Panc1 (cell line): ENCODE measurements at places on chromosomes 16 and 17.
A peak's percentile ranks its signal among the peaks of the same experiment; 100 is the strongest.

GRCh38 chr16:87161822-87162676 lies 155.1 kb downstream of the C16orf95 start:
- no peak for DNase-seq

GRCh38 chr17:44493339-44493738 lies 9.9 kb downstream of the GPATCH8 start:
- DNase-seq = no peak

DNA sequence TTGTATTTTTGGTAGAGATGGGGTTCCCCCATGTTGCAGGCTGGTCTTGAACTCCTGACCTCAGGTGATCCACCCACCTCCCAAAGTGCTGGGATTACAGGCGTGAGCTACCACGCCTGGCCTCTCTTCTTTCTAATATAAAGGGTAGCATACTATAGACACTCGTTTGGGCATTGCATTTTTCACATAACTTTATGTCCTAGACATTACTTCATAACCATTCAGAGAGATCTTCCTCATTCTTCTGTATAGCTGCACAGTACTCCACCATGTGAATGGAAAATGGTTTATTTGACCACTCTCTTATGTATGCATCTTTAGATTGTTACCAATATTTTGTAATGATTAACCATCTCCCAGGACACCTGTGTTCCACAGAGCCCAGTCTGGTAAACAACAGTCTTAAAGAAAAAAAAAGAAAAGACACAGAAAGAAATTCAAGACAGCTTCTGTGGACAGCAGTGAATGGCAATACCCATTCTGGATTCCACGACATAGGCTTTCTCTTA lies 42.1 kb downstream of the TK2 start:
- DNase-seq = no peak

- DNase-seq = no peak
Measured at GRCh38 chr16:71242601-71243000, 12.1 kb upstream of the HYDIN start.

DNA sequence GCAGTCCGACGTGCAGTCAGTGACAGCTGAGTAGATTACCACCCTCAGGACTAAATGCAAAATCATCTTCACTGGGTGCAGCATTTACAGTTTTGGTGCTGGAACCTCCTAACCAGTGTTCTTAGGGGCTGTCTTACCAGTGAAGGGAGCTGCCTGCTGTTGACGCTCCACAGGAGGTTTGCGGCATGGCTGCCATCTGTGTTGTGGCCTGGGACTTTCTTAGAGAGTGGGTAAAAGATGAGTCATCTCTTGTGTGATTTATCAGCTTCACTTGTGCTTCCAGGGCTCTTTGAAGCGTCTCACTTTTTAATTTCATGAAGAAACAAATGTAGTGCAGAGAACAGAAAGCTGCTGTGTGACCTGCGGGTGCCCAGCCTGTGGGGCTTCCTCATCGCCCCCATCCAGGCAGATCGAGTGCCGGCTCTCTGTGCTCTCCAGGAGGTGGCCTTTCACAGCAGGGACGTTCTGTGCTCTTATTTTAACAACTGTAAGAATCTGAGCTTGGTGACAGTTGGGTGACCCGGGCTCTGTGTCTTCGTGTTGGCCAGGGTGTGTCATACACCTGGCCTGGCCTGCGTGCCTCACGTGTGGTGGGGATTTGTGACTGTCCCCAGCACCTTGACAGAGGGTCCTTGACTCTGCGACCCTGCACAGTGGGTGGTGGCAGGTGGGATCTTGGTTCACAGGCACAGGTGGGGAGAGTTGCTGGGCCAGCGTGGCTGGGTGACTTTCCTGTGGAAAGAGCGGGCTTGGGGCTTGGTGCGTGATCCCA lies 24.3 kb upstream of the ZNF750 start:
- no peak for DNase-seq

DNA sequence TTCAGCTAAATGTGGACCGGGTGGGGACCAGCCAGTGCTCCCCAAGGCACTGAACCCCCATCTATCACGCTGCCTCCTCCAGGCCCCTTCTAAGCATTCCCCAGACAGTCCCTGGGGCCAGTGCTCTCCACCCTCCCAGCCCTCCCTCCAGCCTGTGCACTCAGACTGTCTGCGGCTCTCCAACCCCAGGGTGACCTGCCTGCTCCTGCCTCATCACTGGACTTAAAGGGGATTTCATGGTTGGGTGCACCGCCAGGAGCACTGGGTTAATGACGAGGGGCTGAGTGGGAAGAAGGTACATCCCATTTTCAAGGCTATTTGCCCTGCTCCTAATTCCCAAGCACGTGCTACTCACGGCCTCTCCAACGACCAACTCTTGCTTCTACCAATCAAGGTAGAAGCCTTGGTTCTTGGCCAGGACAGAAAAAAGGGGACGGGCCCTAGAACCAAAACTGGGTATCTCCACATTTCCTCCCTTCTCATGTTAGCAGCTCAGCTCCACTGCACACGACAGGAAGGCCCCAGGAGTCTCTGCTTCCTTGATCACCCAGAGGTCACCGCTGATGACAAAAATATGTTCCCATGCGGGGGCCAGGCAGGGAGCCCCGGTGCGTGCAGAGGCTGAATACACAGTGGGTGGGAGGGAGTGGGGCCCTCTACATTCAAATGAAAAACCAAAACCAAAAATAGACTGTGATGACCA lies 3.5 kb upstream of the ABR start:
- DNase-seq = no peak

DNA sequence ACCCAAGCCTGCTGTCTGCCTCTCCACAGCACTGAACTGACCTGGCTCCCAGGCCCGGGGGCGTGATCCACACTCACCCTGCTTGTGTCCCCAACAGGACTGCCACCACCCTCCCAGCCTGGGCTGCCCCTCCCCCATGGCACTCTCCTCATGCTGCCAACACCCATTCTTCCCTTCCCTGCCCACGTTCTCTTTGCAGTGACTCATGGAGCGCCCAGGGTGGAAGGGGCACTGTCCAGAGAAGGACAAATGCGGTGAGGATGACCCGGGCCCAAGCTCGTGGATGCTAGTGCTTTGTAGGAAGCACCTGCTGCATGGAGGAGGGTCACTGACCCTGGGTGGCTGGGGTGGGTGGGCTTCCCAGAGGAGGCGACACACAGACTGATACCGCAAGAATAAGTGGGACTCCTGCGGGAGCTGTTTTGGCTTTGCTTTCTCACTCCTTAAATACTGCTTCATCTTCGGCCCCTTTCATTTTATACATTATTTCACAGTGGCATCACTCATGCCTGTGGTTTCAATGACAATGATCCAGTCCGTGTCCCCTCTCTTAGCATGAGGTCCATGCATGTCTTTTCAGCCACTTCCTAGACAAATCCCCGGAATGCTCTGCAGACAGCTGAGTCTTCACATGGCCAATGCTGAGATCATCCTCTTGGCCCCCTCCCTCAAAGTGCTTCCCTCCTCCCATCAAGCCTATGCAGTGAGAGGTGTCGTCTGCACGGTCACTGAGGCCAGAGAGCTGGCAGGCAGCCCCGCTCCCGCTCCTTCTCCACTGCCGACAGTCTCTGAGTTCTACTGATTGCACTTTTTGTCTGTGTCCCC lies 17.6 kb downstream of the CDK5R1 start:
- no peak for DNase-seq

DNA sequence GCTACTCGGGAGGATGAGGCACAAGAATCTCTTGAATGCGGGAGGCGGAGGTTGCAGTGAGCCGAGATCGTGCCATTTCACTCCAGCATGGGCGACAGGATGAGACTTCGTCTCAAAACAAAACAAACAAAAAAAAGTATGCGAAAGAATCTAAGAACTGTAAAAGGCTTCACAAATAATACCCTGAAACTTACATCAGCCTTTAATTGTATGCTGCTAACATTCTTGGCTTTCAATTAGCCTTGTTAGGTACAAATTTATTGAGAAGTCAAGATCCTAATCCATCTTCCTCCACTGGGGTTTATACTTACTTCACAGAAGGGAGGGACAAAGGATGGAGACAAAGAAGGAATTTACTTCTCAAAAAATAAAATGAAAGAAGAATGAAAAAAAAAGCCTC lies 83.3 kb downstream of the SNX11 start:
- no peak for DNase-seq

- DNase-seq = no peak
Measured at GRCh38 chr17:9536061-9536460, 39.6 kb downstream of the STX8 start.

DNA sequence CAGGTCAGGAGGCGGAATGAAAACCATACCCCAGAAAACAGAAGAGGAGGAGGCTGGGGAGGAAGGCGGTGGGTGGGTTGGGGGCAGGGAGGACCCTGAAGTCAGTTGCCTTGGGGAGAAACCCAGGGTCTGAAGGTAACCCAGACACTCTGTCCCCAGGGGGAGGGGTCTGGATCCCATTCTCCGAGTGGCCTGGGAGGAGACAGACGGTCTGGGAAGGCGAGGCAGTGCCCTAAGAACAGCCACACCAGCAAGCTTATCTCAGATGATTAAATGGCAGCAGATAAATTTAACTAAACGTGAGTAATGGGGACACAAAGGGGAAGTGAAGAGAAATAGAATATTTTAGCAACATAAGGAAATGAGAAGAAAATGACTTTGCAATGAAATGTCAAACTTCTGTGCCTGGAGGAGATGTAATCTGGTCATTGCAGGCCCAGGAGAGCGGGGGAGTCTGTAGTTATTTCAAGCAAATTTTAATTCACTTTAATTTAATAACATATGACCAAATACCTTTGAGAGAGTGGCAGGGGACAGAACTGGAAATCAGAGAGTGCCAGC lies 21.4 kb upstream of the ZFP90 start:
- DNase-seq = no peak

DNA sequence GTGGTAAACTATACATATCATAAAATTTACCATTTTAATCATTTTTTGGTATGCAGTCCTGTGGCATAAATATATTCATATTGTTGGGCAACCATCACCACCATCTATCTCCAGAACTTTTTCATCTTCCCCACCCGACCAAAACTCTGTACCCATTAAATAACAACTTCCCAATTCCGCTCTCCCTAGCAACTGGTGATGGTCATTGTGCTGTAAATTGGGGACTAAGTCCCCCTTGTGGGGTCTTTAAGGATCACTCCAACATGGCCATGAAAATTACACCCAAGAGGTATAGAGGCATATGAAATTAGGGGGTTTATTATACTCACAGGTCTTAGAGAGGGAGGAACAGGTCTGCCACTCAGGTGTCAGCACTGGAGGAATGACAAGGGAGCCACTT lies 57.4 kb upstream of the NKD1 start:
- DNase-seq = no peak

DNA sequence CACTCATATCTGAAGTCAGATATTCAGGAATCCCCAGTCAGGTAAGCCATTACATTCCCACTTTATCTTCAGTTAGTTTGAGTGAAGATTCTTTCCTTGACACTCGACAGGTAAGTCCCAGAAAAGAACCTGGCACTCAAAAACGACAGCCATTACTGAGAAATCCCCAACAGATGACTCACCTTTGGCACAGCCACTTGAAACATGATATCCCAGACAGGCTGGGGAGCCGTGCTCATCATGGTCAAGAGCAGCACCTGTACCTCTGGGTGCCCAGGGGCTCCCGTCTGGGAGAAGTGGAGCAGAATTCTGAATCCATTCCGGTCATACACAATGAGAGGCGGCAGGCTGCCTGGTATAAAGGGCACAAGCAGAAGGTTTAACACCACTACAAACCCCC lies 16.8 kb upstream of the COG7 start:
- no peak for DNase-seq

DNA sequence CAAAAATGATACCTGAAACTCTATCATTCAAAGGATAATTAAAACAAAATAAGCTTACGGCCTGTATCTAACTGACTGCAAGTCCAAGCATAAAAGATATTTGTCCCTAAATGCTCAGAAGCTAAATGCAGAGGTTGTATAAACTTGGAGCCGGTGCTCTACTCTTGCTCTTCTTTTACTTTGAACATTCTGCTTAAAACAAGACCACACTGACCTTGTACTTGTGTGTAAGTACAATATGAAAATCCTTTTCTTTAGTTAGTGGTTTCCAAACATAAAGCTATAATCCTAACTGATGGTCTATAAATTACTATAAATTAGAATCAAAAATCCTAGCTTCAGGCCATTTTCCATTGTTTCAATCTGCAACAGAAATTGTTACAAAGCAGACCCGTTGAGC lies 74.6 kb downstream of the SPAG9 start:
- DNase-seq = no peak

GRCh38 chr16:56783344-56783743 lies 53.4 kb downstream of the NUP93 start:
- no peak for DNase-seq

- DNase-seq = peak; percentile 43
Measured at GRCh38 chr17:77404812-77405581, 264.2 kb downstream of the SEC14L1 start.

DNA sequence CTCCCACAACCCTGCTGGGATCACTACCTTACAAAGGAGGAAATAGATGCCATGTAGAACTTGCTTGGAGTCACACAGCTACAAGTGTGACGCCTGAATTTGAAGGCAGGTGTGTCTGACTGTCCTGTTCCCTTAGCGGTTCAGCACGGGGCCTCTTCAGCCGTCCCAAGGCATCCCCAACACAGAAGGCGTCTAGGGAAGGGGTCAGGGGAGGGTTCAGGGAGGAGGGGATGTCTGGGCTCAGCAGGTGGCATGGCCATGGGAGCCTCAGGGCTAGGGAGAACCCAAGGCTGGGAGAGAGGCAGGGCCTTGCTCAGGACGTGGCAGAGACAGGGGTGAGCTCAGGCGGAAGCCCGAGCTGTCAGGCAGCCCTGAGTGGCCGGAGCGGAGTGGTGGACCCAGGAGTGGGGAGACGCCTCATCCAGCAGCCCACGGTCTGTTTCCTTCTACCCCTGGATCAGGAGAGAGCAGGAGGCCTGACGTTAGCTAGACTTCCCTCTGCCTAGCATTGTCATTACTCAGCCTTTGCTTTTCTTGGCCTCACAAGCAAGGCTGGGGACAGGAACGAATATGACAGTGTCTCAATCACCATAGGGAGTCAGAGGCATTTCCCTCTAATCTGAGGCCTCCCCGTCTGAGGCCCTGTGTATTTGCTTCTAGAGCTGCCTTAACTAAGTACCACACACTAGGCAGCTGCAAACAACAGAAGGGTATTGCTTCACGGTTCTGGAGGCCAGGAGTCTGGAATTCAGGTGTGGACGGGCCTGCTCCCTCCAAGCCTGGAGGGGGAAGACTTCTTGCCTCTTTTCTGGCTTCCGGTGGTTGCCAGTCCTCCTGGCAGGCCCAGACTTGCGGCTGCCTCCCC lies 31.3 kb upstream of the ANKRD40CL start:
- no peak for DNase-seq

- DNase-seq = no peak
Measured at GRCh38 chr16:47065766-47066688, 77.7 kb downstream of the NETO2 start.

GRCh38 chr16:49179714-49180330 lies 101.8 kb downstream of the CBLN1 start:
- DNase-seq = no peak

DNA sequence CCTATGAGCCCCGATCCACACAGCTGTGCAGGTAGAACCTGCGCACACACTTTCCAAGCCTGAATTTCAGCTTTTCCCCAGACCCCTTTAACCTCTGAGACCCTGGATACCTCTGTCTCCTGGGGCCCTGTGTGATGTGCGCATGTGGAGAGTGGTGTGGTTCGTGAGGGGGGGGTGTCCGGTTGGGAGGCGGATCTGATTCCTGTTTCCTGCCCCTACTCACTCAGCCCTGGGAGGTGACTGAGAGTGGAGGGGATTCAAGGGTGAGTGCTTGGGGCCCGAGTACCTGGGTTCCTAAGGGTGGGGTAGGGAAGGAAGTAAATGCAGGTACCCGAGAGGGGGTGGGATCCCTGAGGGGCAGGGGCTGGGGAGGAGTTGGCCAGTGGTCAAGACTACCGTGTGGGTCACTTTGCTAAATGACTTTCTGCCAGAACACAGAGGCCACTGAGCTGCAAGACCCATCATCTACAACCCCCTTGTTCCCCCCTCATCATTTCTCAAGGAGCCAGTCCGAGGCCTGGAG lies 621 bp downstream of the ARHGEF15 start:
- no peak for DNase-seq
